ENCODE measurements at places on chromosomes 6 and 20. TPM values are rescaled to one million over a fixed set of nuclear protein-coding genes. Genes with fewer than 3 reads are reported as not detected.

Gene KIAA1755
- total RNA-seq = 2.6 TPM

- DNase-seq = no peak
- no peak overlapping the region for H3K4me3 ChIP-seq
- H3K27ac ChIP-seq = no peak overlapping the region
- H3K27me3 ChIP-seq = no peaks in the 10 kb centered on the region
Measured at GRCh38 chr6:72212686-72213085, 326.3 kb downstream of the RIMS1 start.

DNA sequence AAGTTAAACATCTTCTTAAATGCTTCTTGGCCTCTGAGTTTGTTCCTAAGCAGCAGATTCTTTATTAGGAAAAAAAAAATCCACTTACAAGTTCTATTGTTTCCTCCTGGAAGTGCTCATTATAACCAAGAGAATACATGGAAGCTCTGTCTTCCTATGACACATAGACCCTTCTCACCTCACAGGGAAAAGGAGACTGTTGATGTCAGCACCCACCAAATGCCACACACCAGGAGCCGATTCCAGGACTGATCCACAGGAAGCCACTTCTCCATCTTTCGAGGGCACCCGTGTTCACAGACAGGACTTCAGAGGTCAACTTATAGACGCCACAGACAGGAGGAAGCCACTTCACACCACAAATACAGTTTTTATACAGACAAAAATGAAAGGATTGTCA is 13.4 kb upstream of the BNIP5 start:
- H3K4me3 ChIP-seq = no peak overlapping the region
- H3K4me1 ChIP-seq = peaks cover 4% of the 10 kb centered on the region
- H3K36me3 ChIP-seq = no peaks in the 10 kb centered on the region
- DNase-seq = no peak
- no peaks in the 10 kb centered on the region for H3K27me3 ChIP-seq
- peak overlapping the region; percentile 39 for H3K27ac ChIP-seq

Gene RNF182
- total RNA-seq = 3.3 TPM

DNA sequence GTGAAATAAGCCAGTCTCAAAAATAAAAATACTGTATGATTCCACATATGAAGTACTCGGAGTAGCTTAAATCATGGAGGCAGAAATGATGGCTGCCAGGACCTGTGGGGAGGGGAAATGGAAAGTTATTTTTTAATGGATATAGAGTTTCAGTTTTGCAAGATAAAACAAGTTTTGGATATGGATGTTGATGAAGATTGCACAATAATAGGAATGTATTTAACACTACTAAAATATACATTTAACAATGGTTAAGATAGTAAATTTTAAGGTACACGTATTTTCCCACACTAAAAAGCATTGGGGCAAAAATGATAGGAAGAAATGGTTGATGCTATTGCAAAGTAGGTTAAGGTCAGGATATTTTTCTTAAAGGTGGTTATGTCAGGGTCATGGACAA is 1058.9 kb upstream of the MAP3K7 start:
- H3K27ac ChIP-seq = no peak overlapping the region
- H3K27me3 ChIP-seq = no peaks in the 10 kb centered on the region
- DNase-seq = no peak
- H3K4me3 ChIP-seq = no peak overlapping the region
- no peaks in the 10 kb centered on the region for H3K36me3 ChIP-seq
- H3K4me1 ChIP-seq = no peaks in the 10 kb centered on the region

DNA sequence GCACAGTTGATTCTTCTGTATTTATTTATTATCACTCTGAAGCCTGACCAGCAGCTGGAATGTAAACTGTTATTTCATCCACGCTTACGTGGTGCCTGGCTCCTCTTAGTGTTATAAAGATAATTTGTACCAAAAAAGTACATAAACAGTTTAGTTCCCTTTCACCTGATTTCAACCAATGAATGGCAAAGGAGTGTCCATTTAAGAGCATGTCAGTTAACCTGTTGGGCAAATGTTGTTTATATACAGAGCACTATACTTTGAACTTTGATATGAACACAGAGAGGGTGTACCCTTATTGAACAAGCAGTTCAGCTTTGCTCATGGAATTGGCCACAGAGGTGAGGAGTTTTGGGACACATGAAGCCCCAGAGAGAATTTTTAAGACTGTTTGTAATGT is 7.2 kb upstream of the CTCFL start:
- no peak for DNase-seq
- no peaks in the 10 kb centered on the region for H3K36me3 ChIP-seq
- peaks cover 12% of the 10 kb centered on the region for H3K27me3 ChIP-seq
- no peak overlapping the region for H3K27ac ChIP-seq

DNA sequence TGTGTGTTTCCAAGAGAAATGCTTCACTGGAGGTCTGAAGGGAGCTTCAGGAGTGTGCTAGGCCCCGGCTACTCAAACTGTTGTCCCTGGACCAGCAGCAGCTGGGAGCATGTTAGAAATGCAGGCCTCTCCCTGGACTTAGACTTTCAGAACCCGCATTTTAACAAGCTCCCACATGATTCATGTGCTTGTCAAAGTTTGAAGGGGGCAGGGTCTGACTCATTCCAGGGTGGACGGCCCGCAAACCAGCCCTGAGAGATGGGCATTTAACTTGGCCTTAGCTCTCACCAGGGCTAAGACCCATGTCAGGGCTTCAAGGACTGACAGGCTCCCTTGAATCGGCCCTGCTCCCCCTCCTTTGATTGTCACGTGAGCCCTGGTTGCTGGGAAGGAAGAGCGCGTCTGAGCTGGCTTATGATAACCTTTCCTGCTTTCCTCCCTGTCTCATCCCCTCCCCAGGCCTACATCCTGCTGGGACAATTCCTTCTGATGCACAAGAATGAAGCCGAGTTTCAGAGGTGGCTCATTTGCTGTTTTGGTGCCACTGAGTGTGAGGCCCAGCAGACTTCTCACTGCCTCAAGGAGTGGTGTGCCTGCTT is 35.5 kb downstream of the BANF2 start:
- no peak for DNase-seq
- no peaks in the 10 kb centered on the region for H3K4me1 ChIP-seq
- H3K27ac ChIP-seq = peak overlapping the region; percentile 53
- H3K4me3 ChIP-seq = no peak overlapping the region

GRCh38 chr20:1438361-1438760 is 28.3 kb downstream of the NSFL1C start:
- no peak overlapping the region for H3K4me3 ChIP-seq
- H3K36me3 ChIP-seq = no peaks in the 10 kb centered on the region
- H3K27me3 ChIP-seq = no peaks in the 10 kb centered on the region
- no peak for DNase-seq
- no peak overlapping the region for H3K27ac ChIP-seq
- no peaks in the 10 kb centered on the region for H3K4me1 ChIP-seq

Gene LST1
- 95.1 TPM for total RNA-seq

DNA sequence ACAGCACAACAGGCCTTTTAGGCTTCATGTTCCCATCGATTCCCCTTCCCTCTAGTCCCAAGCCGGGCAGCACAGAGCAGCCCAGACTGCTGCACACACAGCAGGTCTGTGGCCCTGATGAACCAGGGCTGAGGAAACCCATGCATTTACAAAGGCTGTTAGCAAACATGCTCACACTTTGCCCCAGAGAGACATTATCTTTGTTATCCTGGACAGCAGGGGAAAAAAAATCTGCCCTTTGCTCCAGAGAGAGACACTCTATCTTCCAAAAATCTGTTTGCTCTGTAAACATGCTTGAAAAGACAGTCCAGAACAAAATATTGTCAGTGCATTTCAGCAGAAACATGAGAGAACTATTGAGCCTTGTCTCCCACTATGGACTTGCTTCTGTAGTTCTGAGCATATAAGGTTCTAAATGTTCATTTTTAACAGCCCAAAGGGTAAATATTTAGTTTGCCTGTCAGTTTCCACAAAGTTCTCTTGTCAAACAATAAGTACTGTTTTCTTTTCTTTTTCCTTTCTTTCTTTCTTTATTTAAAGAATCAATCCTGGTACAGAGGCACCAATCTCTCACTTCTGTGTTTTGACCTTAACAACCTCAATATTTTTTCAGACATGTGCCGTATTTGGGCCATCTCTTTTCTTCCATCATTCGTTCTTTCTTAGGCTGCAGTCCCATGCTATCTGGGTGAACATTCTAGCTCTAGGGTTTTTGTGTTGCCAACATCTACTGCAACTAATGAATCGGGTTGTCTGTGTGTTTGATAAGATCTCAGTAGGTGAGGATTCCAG is 468.0 kb downstream of the EPM2A start:
- H3K4me3 ChIP-seq = no peak overlapping the region
- no peaks in the 10 kb centered on the region for H3K27me3 ChIP-seq
- no peak for DNase-seq
- H3K27ac ChIP-seq = no peak overlapping the region
- H3K4me1 ChIP-seq = no peaks in the 10 kb centered on the region

GRCh38 chr20:38193586-38194105 is 28.6 kb upstream of the TGM2 start:
- no peaks in the 10 kb centered on the region for H3K36me3 ChIP-seq
- no peak for DNase-seq
- no peaks in the 10 kb centered on the region for H3K27me3 ChIP-seq
- H3K4me1 ChIP-seq = peaks cover 46% of the 10 kb centered on the region

Gene ZMYND8
- 38.9 TPM for total RNA-seq

DNA sequence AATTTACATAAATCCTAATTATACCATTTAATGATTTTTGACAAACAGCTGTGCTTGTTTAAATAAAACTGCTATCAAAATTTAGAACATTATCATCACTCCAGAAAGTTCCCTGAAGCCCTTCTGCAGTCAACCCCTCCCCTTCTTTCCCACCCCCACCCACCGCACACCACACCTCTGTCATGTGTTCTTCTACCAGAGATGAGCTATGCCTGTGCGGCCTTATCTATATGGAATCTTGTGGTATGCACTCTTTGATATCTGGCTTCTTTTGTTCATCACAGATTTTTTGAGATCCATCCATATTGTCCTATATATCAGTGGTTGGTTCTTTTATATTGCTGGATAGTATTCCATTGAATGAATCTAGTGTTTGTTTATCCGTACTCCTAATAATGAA is 7.2 kb downstream of the MYLIP start:
- H3K36me3 ChIP-seq = no peaks in the 10 kb centered on the region
- H3K27me3 ChIP-seq = no peaks in the 10 kb centered on the region
- no peak for DNase-seq
- H3K4me1 ChIP-seq = peaks cover 60% of the 10 kb centered on the region
- H3K27ac ChIP-seq = peak overlapping the region; percentile 17

GRCh38 chr6:27851440-27851839 is 60.8 kb downstream of the OR2B2 start:
- no peak overlapping the region for H3K27ac ChIP-seq
- no peak overlapping the region for H3K4me3 ChIP-seq
- H3K36me3 ChIP-seq = no peaks in the 10 kb centered on the region
- no peak for DNase-seq

DNA sequence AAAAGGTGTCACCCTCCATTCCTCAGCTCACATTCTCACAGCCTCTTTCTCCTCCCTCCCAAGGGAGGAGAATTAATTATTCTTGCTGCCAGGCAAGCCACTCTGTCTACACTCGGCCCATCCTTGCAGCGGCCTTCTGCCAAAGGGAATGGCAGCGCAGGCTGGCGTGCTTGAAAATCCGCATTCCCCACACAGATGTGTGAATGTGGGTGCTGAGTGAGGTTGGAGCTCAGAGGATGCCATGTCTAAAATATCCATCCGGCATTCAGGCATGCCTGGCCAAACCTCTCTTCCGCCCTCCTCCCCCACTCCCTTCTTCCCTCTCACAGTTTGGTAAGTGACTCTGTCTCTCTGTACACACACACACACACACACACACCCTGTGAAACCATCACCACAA is 27.7 kb downstream of the PNPLA1 start:
- H3K4me3 ChIP-seq = no peak overlapping the region
- no peak for DNase-seq
- H3K36me3 ChIP-seq = no peaks in the 10 kb centered on the region
- H3K27me3 ChIP-seq = no peaks in the 10 kb centered on the region

- H3K4me3 ChIP-seq = no peak overlapping the region
- no peaks in the 10 kb centered on the region for H3K4me1 ChIP-seq
- H3K36me3 ChIP-seq = no peaks in the 10 kb centered on the region
- no peak for DNase-seq
- no peaks in the 10 kb centered on the region for H3K27me3 ChIP-seq
Measured at GRCh38 chr6:114989279-114989964, 646.6 kb upstream of the HS3ST5 start.

GRCh38 chr6:44381739-44382138 is 5.8 kb upstream of the CDC5L start:
- no peak overlapping the region for H3K4me3 ChIP-seq
- no peaks in the 10 kb centered on the region for H3K4me1 ChIP-seq
- peak; percentile 42 for DNase-seq
- no peaks in the 10 kb centered on the region for H3K36me3 ChIP-seq

Gene CCM2L
- total RNA-seq = 13.5 TPM

- no peak overlapping the region for H3K4me3 ChIP-seq
- H3K4me1 ChIP-seq = no peaks in the 10 kb centered on the region
- H3K36me3 ChIP-seq = no peaks in the 10 kb centered on the region
- no peak overlapping the region for H3K27ac ChIP-seq
- no peak for DNase-seq
Measured at GRCh38 chr20:14882157-14882556, 544.7 kb upstream of the FLRT3 start.

Gene GRM1
- total RNA-seq = 0.10 TPM
